ENCODE measurements at places on chromosomes 3 and 15. TPM values are rescaled to one million over a fixed set of nuclear protein-coding genes. Genes with fewer than 3 reads are reported as not detected.

KIF23 gene
- total RNA-seq, result 26.5 TPM

ASB14 gene
- not detected for total RNA-seq

CLEC3B gene
- total RNA-seq, result not detected

NPRL2 gene
- 31.6 TPM for total RNA-seq

MOBP gene
- not detected for total RNA-seq

DNA sequence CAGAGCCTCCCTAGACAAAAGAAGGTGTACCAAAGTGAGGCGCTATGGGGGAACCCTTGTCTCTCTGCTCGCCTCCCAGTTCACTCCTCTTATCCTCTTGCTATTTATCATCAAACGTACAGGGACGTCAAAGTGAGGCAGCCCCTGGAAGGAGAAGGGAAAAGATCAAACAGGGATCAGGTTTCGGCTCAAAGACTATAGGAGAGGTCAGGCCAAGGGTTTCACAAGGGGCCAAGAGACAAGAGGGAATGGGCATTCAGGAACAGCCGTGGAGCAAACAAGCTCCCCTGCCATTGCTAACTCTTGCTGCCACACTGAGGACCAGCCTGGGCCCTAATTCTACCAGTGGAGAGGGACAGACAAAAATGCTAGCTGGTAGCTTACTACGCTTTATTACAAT is 168.7 kb downstream of the GREM1 start:
- H3K4me1 ChIP-seq, result peaks cover 7% of the 10 kb centered on the region
- no peaks in the 10 kb centered on the region for H3K36me3 ChIP-seq
- no peak overlapping the region for H3K27ac ChIP-seq
- H3K27me3 ChIP-seq, result no peaks in the 10 kb centered on the region

DNA sequence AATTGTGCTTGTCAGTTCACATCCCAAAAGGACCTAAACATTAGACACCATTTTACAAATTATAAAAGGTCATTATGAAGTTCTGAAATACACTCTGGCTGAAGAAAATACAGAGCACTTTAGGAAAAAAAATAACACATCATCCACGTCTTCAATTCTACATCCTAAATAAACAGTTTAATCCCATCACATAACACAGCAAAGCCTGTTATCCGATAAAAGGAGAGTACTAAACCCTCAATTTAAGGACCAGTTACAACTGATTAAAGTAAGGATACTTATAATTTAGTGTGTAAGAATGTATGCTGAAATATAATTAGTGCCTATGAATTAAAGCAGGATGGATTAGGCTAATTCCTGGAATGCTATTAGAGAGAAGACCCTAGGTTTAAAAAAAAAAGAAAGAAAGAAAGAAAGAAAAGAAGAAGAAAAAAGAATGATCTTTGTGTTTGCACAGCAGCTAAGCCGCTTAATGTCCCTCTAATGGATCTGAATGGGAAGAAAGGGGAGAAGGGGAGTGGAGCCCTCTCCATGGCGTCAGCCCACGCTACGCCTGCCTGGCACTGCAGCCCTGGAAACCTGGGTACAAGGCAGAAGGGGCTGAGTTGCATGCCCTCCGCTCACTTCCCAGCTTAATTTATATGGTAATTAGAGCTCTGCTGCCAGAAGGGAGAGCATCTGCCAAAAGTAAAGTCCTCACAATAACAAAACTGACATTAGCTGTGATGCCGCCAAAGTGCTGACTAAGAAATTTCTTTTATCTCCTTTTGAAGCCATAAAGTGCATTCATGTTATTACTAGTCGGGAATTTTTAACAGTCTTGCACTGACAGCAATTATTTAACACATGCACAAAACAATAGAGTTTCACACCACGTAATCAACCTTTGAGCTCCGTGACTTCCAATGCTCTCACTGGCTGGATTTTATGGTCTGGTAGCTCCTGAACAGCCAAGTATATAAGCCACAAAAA is 90.0 kb downstream of the FSIP1 start:
- no peaks in the 10 kb centered on the region for H3K36me3 ChIP-seq
- H3K4me1 ChIP-seq, result peaks cover 9% of the 10 kb centered on the region
- H3K27me3 ChIP-seq, result peaks cover 20% of the 10 kb centered on the region
- no peak overlapping the region for H3K27ac ChIP-seq
- no peak overlapping the region for H3K4me3 ChIP-seq

DNA sequence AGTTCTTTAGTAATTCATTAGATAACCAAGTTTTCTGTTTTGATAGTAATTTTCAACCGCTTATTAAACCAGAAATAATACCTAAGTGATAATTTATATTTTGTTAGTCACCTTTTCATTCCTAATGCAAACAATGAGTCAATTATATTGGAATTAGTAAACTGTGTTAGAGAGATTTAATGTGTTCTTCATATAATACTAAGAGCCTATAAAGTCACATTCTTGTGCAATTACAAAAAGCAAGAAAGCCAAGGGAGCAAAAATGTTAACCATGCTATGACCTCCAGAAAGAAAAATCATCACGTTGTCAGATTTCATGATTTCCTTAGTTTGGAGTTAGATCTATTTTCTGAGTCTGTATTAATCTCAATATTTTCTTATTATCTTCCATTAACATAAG is 108.8 kb upstream of the SAMMSON start:
- peaks cover 12% of the 10 kb centered on the region for H3K4me1 ChIP-seq
- no peaks in the 10 kb centered on the region for H3K36me3 ChIP-seq
- no peak overlapping the region for H3K4me3 ChIP-seq
- no peaks in the 10 kb centered on the region for H3K27me3 ChIP-seq
- H3K27ac ChIP-seq, result no peak overlapping the region
- DNase-seq, result no peak

- H3K36me3 ChIP-seq, result peaks cover 2% of the 10 kb centered on the region
- no peak for DNase-seq
- H3K4me1 ChIP-seq, result no peaks in the 10 kb centered on the region
- no peak overlapping the region for H3K4me3 ChIP-seq
Observed at GRCh38 chr15:57735431-57735830, 28.9 kb downstream of the POLR2M start.

GRCh38 chr15:26873846-26874245 is 7.0 kb downstream of the GABRA5 start:
- no peak overlapping the region for H3K27ac ChIP-seq
- no peak for DNase-seq
- peaks cover 50% of the 10 kb centered on the region for H3K27me3 ChIP-seq
- H3K4me1 ChIP-seq, result no peaks in the 10 kb centered on the region

DNA sequence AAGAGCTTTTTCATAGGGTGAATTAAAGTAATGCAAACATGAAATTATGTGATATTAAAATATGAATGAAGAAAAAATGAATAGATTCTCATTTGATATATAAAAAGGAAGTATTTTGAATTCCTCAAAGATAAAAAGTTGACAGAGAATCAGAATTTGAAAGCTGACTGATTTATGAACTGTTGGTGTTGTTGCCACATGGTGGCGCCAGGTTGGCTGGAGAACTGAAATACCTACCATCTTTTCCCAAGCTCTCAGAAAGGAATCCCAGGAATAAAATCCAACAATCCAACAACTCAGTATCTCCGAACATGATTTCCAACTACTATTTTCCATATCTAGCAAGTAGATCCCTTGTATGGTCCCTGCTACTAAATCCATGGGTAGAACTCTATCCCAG is 3.1 kb downstream of the MYRIP start:
- H3K27me3 ChIP-seq, result peaks cover 60% of the 10 kb centered on the region
- H3K27ac ChIP-seq, result no peak overlapping the region
- H3K4me1 ChIP-seq, result peaks cover 14% of the 10 kb centered on the region
- H3K36me3 ChIP-seq, result no peaks in the 10 kb centered on the region
- no peak overlapping the region for H3K4me3 ChIP-seq
- DNase-seq, result no peak

GRCh38 chr15:47755941-47756340 is 38.6 kb downstream of the SEMA6D start:
- no peak overlapping the region for H3K27ac ChIP-seq
- no peaks in the 10 kb centered on the region for H3K4me1 ChIP-seq
- no peaks in the 10 kb centered on the region for H3K27me3 ChIP-seq

DNA sequence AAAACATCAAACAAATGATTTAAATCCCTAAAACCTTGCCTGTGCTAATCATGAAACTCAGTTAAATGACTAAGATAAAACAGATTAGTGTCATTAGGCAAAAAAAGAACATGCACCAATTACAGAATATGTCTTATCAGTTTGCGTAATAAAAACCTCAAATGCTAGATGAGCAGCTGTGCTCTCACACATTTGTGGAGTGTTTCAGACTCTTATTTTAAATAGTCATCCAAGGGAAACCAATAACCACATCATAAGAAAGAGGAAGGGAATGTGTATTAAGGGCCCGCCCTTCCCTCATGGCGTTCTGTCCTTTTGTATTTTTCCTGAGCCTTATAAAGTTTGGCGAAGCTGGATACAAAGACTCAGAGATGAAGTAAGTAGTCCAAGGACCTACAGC is 6.6 kb downstream of the SAMMSON start:
- no peak overlapping the region for H3K4me3 ChIP-seq
- no peaks in the 10 kb centered on the region for H3K4me1 ChIP-seq
- DNase-seq, result no peak
- no peak overlapping the region for H3K27ac ChIP-seq
- H3K36me3 ChIP-seq, result peaks cover 2% of the 10 kb centered on the region

GRCh38 chr3:107128946-107129345 is 248.3 kb upstream of the CCDC54 start:
- H3K27me3 ChIP-seq, result peaks cover 4% of the 10 kb centered on the region
- peaks cover 1% of the 10 kb centered on the region for H3K4me1 ChIP-seq
- no peaks in the 10 kb centered on the region for H3K36me3 ChIP-seq
- DNase-seq, result no peak
- no peak overlapping the region for H3K27ac ChIP-seq
